ENCODE measurements at places on chromosomes 5 and 9. TPM values are rescaled to one million over a fixed set of nuclear protein-coding genes. Genes with fewer than 3 reads are reported as not detected.

SPATA31C1 gene
- not detected for polyA plus RNA-seq

SMIM3 gene
- polyA plus RNA-seq = 8.6 TPM

PCDHGB3 gene
- 0.10 TPM for polyA plus RNA-seq

FUT7 gene
- 1.2 TPM for polyA plus RNA-seq

- no peaks in the 10 kb centered on the region for H3K4me1 ChIP-seq
- DNase-seq = no peak
- H3K4me3 ChIP-seq = no peak overlapping the region
- no peaks in the 10 kb centered on the region for H3K27me3 ChIP-seq
- H3K36me3 ChIP-seq = no peaks in the 10 kb centered on the region
Observed at GRCh38 chr5:170791325-170791954, 7.9 kb downstream of the GABRP start.

OR1Q1 gene
- not detected for polyA plus RNA-seq

DNA sequence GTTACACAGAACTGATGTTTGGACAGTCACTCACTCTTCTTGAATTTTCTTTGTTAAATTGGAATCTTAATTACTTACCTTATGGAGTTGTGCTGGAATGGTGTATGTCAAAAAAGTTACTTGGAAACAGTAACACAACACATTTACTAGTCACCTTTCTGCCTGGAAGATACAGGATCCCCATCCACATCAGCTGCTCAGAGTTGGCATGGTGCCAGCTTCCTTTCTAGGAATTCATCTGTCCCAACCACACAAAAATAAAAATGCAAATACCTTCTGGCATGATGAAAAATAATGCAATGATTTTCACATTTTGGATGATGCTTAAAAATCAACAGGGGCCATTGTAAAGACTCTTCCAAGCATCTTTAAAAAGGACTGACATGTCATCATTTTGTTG is 341.5 kb downstream of the TMEM38B start:
- no peaks in the 10 kb centered on the region for H3K36me3 ChIP-seq
- H3K27me3 ChIP-seq = no peaks in the 10 kb centered on the region
